AG09319 (cell line): ENCODE measurements at places on chromosomes 2 and 18.
A peak's percentile ranks its signal among the peaks of the same experiment; 100 is the strongest.

GRCh38 chr2:201149064-201149820 lies 33.3 kb downstream of the CFLAR start:
- no peak for DNase-seq

GRCh38 chr2:233234264-233234663 lies 17.2 kb upstream of the ATG16L1 start:
- DNase-seq, result no peak

- DNase-seq, result no peak
Observed at GRCh38 chr18:10792181-10792580, 266.4 kb downstream of the NAPG start.

DNA sequence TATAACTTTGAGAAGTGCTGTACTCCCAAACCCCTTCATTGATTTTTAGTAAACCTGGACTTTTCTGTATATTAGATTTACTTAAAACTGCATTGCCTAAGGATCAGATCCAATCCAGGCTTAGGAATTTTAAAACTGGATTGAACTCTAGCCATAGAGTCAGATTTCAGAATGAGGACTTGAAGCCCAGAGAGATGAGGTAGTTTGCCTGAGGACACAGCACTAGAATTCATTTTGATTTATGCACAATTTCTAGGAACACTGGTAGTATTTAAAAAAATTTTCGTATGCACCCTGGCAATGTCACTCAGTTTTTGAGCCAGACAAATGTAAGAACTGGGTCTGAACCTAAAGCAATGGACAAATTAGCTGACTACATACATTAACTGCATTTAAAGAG lies 144.9 kb downstream of the KCTD1 start:
- no peak for DNase-seq

DNA sequence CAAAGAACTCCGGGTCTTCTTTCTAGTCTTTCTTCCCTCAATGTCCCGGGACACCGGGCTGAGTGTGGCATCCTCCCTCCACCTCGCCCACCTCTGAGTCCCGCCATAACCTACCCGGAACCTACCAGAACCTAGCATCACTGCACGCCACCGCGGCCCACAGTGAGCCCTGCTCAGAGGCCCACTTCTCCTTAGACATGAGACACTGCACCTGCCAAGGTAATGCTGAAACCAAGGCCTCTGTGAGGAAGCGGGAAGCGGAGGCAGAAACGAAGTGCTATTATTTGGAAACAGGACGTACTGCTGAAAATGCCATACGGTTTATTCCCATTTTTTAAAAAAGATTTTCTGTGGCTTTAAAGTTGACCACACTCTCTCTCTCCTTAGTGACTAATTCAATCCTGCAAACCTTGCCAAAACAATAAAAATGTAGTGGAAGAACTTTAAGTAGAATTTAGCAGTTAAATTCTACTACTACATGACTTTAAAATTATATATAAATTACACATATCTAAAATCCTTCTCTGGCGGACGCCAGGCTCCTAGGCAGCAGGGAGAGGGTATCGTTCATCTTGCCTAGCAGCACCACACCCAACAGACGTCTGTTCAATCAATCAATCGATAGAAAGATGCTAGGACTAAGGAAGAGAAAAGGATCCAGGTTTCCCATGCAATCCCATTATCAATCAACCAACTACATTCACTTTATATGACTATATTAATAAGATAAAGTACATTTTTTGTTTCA lies 82.0 kb downstream of the ZNF516 start:
- DNase-seq, result no peak

GRCh38 chr2:130336877-130337734 lies 5.6 kb upstream of the IMP4 start:
- peak; percentile 41 for DNase-seq

GRCh38 chr2:121884511-121884921 lies 129.1 kb downstream of the TSN start:
- DNase-seq, result no peak

DNA sequence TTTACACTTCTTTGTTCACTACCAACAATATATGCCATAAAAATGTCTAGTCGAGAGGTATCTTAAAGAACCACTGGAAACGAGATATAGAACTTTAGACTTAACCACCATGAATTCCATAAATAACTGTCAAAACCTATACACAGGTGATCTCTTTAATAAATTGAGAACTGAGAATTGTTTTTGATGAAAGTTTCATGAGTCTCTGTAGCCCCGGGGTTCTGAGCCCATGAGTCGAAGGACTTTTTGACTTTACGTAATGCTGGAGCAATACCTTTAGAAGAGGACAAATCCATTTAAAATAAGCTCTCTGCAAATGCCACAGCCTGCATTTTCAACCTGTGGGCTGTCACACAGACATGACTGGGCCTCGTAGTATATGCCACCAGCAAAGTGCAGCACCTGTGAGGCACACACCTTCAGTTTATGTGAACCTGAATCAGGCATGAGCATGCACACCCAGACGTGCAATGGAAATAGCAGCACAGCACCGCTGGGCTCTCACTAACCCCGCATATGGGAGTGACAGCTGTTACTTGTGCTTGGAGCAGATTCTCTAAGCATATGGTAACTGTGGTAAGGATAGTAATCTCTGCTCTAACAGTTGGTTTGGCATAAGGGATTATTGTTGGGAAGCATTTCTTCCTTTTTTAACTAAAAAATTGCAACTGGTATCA lies 383.2 kb downstream of the SOCS6 start:
- no peak for DNase-seq

DNA sequence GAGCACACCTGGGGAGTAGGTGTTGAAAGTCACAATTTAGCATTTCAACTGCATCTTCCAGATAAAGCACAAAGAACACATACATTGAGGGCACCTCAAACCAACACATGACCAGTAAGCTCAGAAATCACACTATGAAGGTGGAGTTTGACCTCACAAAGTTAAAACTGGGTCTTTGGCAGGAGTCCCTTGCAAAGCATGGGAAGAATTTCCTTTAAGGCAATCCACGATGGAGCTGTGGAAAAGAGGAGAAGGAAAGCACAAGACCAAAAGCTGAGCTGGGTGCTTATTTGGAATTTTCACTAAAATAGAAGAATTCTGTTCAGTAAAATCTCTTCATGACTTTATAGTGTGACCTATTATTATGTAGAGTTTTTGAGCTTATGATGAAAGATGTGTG lies 212.9 kb upstream of the APCDD1 start:
- no peak for DNase-seq

GRCh38 chr2:39604866-39605265 lies 60.9 kb upstream of the TMEM178A start:
- no peak for DNase-seq

DNA sequence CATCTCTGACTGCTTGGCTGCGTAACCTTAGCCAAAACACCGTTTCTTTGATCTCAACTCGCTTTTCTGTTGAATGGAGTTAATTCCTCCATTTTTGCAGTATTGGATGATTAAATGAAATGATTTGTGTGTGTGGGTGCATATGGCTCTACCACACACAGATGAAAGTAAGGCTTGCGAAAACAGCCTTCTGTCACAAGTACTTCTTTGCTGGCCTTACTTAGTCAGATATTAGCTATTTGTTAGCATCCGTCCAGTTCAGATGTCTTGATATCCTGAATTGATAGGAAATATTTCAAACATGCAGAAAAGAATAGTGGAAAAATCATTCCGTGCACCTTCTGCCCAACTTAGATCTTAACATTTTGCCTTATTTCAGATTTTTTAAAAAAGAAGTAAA lies 21.8 kb downstream of the NCOA1 start:
- no peak for DNase-seq

DNA sequence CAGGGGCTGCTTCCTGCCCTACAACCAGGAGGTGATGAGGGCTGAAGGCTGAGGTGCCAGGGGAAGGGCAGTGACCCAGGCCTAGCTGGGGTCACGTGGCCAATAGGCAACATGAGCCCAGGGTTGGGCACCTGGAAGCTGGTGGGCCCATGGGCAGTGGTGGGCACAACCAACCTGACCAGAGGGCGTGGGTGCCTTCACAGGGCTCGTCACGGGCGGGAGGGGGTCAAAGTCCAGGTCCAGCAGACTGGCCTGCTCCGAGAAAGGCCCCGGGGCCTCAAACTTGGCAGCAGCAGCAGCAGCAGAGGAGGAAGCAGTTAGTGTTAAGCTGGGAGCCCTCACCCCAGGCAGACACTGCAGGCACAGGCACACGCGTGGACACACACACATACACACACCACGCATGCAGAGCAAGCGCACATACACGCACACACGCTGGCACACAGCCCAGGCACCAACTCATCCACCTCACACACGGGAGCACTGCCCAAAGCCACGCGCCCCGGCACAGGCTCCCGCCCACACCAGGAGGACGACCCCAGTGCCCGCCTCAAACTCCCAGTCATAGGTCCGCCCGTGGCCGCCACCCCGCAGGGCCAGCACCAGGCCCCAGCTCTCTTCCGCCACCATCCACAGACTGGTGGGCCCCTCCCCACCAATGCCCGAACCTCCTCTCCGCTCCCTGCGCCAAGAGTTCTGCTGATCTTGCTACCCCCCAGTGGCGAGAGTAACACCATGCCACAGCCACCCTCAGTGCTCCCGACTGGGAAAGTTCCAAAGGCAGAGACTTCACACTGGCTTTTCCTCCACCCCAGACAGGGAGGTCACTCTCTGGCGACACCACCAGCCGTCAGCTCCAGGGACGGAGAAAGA lies 53.0 kb downstream of the BIN1 start:
- DNase-seq, result no peak

- no peak for DNase-seq
Observed at GRCh38 chr18:2425426-2426317, 145.6 kb downstream of the METTL4 start.

GRCh38 chr2:205728366-205728765 lies 46.1 kb downstream of the NRP2 start:
- DNase-seq, result no peak

GRCh38 chr2:240232961-240233884 lies 92.8 kb upstream of the OTOS start:
- DNase-seq, result peak; percentile 39

- no peak for DNase-seq
Observed at GRCh38 chr2:238125127-238125885, 13.2 kb upstream of the KLHL30 start.

DNA sequence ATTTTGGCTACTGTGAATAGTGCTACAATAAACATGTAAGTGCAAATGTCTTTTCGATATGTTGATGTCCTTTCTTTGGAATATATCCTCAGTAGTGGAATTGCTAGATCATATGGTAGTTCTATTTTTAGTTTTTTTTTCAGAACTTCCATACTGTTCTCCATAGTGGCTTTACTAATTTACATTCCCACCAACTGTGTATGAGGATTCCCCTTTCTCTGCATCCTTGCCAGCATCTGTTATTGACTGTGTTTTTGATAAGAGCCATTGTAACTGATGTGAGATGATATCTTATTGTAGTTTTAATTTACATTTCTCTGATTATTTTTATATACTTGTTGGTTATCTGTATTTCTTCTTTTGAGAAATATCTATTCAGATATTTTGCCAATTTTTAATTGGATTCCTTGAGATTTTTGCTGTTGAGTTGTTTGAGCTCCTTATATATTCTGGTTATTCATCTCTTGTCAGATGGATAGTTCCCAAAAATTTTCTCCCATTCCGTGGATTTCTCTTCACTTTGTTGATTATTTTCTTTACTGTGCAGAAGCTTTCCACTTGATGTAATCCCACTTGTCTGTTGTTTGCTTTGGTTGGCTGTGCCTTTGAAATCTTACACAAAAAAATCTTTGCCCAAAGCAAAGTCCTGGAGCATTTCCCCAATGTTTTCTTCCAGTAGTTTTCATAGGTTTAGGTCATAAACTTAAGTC lies 532.3 kb downstream of the PID1 start:
- DNase-seq, result no peak

DNA sequence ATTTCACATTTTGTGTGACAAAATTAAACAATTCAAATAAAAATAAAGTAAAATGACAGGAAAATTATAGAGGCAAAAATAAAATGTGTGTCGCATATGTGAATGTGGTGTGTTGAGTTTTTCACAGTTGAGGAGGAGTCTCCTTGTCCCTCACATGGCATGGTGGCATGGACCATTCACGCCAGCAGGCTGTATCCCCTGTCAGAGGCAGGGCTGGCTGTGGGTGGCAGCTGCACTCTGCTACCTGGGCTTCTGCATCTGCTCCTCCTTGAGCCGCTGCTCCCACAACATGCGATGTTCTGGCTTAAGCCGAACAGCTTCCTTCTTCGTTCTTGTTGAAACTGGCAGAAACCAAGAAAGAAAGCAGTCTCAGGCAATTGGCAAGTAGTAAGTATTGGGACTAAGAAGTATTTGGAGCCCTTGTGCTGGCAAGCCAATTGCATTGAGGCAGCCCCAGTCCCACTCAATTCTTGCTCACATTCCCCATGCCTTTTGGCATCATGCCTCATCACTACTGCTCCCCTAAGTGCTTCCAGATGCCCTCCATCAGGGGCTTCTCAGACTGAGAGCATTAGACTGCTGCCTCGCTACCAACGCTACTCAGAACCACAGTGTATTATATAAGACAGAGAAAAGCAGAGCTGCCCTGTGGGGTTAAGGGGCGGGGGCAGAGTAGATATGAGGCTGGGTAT lies 177.9 kb upstream of the NABP1 start:
- peak; percentile 82 for DNase-seq

DNA sequence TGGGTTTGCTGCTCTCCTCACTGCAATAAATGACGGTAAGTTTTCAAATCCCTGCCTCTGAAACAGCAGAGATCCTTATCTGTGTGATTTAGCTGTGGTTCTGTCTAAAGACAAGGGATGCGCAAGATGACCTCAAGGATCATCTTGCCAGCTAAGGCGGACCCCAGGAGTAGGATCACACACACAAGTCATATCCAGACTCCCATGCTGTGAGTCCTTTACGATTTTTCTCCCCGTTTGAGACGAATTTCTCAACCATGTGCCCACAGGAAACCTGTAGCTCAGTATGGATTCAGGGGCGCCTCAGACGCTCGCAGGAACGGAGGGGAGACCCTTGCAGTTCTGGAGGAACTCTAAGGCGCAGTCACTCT lies 11.1 kb upstream of the DCTN1 start:
- DNase-seq, result no peak

- DNase-seq, result no peak
Observed at GRCh38 chr2:214255046-214255445, 155.8 kb upstream of the VWC2L start.

DNA sequence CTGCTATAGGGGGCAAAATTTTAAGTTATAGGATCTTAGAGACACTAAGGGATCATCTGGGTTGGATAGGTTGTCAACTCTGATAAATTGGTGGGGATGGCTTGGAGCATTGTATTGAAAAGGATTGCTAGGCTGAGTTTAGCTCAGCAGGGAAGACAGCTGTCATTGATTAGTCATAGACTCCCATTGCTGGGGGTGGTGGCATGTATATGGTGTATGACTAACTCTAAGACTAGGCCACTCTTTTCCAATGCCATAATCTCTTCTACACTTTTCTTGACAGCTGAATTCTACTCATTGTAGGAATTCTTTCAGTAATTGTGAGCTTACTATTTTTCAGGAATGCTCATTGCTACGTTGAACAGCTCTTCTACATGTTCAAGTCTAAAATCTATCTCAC lies 81.3 kb upstream of the PELI1 start:
- no peak for DNase-seq
